ENCODE measurements at places on chromosomes 6 and 20. TPM values are rescaled to one million over a fixed set of nuclear protein-coding genes. Genes with fewer than 3 reads are reported as not detected.

DNA sequence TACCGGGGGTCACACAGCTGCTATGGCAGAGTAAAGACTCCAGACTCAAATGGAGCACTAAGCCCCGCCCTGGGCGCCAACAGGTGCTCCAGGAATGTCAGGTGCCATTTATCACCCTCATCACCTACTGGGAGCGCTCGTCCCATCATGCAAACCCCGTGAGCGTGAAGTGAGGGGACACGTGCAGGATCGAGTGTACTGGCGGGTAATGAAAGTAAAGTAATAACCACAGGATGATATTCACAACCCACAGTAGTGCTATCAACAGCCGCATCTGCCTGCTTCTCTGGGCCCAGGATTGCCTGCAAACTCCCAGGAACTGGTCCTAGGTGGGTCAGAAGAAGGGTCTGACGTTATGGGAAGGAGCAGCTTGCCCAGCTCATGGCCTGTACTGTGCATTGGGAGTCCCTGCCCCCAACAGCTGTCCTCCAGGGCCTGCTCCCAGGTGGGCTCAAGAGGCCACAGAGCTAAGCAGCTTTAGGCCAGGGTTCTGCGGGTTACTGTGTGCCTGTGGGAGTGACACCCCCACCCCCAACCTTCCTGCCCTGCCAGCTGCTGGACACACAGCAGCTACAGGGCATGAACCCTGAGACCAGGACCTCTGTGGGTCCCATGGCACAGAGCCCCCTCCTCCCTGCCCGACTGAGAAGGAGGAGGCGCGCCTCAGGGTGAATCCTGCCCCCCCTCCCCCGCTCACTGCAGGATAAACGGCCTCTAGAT lies 120.5 kb upstream of the SULF2 start:
- DNase-seq = no peak

- DNase-seq = no peak
These were observed 4.3 kb downstream of the SDCBP2 start for GRCh38 chr20:1324598-1325172.

GRCh38 chr20:23227976-23228375 lies 122.6 kb upstream of the NXT1 start:
- DNase-seq = no peak

DNA sequence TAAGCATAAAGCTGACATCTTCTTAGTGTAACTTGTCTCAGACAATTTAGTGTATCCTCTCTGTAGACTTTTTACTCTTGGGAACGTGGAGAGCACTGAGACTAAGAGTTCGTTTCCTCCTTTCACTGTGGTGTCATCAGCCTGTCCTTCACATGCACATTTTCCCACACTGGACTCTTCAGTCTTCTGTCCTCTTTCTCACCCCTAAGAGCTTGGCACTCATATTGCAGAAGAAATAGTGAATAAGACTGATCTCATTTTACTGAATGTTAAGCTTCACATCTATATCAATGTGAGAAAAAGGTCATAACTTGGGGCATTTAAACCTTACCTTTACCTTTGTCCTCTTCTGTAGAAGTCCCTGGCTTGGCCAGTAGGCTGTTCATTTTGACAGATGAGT lies 25.6 kb downstream of the FUCA2 start:
- no peak for DNase-seq

DNA sequence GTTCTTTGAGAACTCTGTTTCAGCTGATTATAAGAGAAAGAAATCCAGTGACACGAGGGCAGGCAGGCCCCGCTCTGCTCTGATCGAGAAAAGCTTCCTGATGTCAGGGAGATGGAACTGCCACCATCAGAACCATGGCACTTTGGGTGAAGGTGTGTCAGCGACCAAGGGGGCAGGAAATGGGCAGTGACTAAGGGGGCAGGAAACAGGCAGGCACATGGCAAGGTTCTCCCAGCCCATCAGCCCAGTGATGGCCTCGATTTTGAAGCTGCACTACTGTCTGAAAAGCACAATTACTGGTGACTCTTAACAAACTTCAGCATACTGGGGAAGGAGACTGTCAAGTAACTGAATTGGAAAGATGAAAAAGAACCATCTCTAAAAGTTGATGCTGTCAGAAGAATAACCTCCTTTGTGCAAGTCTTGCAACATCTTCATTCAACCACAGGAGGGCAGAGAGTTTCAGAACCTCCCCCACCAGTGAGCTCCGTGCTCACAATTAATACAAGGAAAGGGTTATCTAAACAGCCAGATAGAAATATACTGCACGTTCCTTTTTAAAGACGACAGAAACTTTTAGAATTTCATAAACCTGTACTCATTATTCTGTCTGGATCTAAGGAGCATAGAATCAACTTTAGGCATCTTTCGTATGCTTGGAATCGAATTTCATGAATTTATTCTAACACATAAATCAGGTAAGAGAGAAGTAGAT lies 39.1 kb downstream of the TMX4 start:
- no peak for DNase-seq

DNA sequence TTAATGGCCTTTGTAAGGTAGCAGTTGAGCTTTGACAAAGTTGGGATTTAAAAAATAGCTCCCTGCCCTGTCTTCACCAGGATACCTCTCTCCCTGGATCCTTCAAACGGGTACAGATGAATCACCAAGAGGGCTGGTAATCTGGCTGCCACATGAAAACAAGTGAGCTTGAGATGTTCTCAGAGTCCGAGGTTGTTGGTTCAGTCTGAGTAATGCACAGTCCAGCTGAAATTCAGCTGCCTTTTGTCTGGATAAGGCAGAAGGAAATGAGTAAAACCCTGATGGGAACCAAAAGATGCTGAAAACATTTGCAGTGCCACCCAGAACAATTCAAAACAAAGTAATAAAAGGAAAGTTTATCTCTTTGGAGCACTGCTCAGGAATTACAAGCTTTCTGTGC lies 86.8 kb downstream of the GJA1 start:
- no peak for DNase-seq

DNA sequence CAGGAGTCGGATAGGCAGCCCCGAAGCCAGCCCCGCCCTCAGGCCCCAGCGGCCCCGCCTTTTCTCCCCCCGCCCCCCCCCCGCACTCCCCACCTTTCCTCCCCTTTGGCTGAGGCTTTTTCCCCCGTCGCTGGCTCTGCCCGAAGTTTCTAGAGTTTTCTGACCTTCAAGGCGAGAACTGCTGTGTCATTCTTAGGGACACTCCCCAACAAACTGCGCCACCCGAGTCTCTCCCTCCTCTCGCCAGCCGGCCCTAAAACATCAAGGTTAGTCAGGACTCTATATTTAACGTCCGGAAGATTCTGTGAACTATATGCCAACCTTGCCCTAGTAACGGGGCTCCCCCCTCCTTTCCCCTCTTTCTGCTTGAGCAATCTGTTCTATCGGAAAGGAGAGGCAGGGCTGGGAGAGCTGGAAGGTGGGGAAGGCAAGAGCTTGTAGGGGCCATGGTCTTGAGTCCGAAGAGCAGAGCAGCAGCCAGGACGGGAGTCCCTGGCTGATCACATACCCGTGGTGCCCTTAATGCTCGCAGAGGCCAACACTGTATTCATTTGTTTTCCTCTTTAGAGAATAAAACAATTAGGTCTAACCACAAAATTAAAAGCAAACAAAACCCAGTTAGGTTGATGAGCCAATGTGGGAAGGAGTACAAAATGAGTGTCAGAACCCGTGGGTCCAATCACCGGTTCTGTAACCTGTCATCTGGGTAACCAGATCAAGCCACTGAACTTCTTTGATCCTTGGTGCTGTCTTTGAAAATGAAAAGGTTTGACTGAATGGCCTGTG lies 5.3 kb upstream of the HSPA1B start:
- peak; percentile 87 for DNase-seq

DNA sequence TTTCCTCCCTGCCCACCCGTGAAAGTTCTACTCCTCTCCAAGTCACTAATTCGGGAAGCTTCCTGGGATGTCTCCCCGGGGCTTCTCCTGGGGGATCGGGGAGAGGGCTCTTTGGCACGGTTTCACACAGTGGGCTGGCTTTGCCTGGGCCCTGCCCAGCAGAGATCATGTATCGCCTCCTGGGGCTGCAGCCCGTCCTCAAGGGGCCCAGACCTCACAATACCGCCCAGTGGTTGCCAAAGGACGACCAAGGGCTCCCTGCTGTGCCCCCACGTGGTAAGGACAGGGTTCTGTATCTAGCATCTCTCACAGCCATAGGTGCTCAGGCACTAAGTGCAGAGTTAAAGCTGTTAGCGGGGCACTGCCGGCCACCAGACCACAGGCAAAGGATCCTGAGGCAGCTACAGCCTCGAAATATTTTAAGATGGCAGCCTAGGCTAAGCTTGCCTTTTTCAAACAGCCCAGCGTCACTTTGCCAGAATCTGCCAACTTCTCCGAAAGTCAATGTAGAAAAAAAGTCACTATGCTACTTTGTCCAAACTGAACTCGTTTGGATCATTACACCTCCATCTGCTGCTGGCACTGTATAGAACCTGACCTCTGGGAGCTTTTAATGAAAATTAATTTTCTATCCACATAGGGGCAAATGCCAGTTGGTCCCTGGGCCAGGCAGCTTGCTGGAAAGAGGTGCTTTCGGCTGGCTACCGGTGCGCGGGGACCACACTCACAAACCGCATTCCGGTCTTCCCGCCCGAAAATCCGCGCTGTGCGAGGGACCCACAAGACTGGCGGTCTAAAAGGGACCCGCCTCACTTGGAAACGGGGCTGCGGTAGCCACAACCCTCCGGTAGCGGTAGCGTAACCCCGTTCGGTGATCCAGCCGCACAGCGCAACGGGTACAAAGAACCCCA lies 1.3 kb upstream of the NNAT start:
- DNase-seq = peak; percentile 42

GRCh38 chr20:63035603-63036185 lies 28.9 kb upstream of the BHLHE23 start:
- DNase-seq = no peak

- no peak for DNase-seq
These were observed 56.5 kb upstream of the CST7 start for GRCh38 chr20:24892522-24892921.

GRCh38 chr6:32941214-32941768 lies 463 bp upstream of the HLA-DMB start:
- no peak for DNase-seq

DNA sequence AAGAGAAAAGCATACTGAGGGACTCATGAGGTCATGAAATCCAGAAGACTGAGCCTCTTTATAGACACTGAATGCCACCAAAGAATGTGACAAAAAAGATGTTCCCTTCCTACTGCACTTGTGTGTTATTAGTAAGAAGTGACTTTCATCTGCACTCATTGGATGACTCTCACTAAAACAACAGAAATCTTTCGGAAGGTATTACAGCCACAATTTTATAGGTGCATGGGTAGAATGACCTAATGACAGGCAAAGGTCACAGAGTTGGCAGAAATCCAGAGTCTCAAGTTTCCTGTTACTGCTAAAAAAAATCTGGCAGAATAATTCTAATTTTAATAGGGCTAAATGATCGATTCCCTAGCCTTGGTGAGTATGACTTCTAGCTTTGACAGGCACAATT lies 13.3 kb downstream of the PKHD1 start:
- DNase-seq = no peak

GRCh38 chr20:47326658-47327268 lies 29.7 kb downstream of the ZMYND8 start:
- no peak for DNase-seq

DNA sequence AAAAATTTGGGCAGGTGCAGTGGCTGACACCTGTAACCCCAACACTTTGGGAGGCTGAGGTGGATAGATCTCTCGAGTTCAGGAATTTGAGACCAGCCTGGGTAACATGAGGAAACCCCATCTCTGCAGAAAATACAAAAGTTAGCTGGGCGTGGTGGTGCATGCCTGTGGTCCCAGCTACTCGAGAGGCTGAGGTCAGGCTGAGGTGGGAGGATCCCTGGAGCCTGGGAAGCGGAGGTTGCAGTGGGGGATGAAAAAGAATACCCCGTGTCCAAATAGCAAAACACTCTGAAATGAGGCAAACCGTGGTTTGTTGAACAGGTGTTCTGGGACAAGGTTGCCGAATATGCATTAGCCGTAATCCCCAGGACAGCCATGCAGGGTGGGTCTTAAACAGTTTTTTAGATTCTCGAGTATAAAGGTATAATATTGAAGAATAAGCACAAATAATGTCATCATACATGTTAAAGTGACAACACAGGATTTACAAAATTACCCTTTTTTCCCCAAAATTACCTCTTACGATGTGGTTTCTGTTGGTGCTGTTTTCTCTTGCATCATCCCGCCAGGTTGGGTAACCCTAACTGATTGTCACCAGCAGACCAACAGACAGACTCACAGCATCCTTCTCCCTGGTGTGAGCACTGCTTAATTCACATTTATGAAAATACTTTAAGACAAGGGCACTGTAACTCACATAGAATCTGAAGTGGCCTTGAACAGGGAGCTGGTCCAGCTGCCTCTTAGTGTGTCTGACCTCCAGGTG lies 9.1 kb downstream of the DNAJC5 start:
- no peak for DNase-seq

DNA sequence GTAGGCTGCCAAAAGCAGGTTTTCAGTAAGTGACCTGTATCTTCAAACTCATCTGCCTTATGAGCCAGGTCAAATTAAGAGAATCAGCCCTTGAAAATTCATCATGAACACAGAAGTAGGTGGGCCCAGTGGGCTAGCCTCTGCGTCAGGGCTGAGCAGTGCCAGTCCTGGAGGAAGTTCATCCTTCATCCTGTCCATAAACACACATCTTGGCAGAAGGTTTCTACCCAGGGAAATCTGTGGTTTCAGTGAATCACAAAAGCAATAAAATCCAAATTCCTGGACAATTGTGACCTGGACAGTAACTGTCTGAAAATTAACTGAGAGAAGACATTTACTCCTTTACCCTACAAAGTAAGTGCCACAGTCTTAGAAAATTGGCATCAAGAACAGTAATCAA lies 72.4 kb downstream of the ATG5 start:
- DNase-seq = peak; percentile 20

DNA sequence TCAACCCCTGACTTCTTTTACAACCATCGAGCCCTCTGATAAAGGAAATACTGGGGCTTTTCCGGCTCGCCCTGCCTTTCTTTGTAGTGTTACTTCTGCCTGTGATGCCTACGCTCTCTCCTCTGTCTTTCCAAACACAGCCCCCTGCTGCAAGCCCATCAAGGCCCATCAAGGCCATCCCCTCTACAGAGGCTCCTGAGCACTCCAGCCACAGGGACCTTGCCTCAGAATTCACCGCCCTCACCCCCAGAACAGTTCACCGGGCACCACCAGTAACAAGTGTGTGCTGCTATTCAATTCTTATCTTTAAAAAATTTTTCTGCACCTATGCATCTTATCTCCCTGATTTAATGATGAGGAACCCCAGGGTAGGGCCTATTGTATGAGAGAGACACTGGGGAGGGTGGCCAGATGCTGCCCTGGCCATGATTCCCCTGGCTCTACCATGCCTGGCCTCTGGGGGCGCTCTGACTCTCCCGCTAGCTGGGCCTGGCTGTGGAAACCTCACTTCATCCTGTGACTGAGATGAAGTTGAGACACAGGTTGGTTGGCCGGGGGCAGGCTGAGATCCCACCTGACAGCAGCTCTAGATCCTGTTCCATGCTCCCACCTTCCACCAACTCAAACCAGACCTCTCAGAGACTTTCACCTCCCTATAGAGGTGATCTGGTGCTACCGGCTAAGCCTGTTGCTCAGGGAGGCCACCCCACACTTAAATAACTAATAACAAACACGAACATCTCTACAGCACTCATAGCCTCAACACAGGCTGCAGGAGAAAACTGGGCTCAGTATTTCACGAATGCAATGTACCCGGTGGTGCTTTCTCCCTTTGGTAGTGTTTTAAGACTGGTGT lies 19.2 kb upstream of the GLP1R start:
- no peak for DNase-seq

Gene GLP1R
- not detected for polyA plus RNA-seq

Gene TRIM15
- polyA plus RNA-seq = not detected

Gene PAQR8
- polyA plus RNA-seq = 6.7 TPM

Gene SLC17A3
- not detected for polyA plus RNA-seq

Gene MCM8
- polyA plus RNA-seq = 11.5 TPM

Gene TGM3
- polyA plus RNA-seq = 0.39 TPM
